ENCODE measurements at places on chromosomes 12 and 14.

DNA sequence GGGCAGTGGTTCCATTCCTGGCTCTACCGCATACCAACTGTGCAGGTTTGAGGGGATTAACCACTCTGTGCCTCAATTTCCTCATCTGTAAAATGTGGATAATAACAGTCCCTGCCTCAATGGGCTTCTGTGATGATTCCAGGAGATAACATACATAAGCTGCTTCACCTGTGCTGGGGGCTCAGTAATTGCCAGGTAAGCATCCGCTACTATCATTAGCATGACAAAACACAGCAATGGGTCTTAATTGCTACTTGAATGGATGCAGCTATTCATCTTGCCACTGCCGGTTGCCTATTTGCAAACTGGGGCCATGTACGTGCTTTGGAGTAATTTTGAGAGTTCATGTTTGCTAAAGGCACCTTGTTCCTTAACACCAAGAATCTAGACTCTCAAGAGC, 132.6 kb downstream of the TMEM132D start:
- no peak for DNase-seq

GRCh38 chr14:102826161-102826560, 48.9 kb downstream of the TRAF3 start:
- no peak for DNase-seq

DNA sequence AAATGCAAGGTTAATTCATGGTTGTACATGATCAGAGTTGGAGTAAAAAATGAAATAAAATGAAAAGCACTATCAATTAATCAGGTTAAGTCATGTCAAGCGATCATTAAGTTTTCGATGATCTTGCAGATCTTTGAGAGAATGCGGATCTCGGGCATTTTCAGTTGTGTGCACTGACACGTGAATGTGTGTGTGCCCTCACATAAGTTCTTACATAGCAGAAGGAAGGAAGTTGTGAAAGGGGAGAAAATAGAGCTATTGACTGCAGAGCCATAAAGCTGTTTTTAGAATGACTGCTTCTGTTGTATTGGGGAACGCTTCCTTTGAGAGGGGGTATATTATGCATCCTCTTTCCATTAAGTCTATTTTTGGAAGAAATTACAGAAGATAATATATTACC, 101.3 kb downstream of the HMGA2 start:
- no peak for DNase-seq

DNA sequence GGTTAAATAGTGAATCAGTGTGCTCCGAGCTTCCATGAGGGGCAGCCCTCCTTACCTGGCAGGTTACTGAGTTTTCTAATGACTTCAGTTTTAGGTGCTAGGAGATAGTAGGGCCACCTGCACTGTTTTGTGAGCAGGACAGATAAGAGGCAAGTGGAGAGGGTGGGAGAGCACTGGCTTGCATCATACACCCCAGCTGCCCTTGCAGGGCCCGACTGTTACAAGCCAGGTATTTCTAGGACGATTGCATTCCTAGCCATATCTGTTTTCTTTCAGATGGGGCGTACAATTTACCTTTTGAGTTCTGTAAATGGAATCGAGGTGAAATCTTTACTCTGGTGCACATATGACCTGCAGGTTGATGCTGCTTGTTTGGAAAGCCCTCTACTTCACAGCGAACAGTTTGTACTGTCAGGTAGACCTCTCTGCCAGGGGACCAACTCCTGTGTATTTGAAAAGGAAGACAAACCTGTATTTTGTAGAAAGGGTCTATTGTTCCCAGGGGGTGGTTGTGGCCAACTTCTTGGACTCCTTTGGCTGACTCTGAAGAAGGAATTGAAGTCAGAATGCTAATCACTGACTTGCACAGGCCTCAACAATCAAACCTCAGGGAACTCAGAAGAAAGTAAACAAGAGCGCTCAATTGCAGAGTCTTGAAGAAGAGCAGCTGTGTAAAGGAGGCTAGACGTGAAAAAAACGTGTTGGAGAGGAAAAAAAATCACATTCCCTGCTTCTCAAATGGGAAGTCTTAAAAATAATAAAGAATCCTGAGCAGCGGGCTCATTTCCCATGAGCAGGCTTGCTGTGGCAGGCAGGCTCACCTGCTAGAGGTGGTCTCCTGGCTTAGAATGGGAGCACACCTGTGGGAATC, 57.3 kb downstream of the ETV6 start:
- DNase-seq, result no peak

DNA sequence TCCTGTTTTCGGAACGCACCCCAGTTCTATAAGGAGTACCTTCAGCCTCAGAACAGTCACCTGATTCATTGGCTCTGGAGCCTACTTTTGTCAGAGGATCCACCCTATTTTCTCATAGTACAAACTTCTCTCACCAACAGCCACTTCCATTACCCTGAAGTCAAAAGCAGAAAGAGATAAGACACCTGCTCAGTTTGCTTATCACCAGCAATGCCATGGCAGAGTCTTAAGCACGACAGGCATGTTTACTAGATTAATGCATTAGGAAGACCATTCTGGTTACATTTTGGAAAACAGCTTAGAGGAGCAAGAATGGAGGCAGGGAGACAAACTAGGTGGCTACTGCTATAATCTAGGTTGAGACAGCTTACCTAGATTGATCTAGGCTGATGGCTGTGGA, 67.7 kb downstream of the GXYLT1 start:
- DNase-seq, result no peak

DNA sequence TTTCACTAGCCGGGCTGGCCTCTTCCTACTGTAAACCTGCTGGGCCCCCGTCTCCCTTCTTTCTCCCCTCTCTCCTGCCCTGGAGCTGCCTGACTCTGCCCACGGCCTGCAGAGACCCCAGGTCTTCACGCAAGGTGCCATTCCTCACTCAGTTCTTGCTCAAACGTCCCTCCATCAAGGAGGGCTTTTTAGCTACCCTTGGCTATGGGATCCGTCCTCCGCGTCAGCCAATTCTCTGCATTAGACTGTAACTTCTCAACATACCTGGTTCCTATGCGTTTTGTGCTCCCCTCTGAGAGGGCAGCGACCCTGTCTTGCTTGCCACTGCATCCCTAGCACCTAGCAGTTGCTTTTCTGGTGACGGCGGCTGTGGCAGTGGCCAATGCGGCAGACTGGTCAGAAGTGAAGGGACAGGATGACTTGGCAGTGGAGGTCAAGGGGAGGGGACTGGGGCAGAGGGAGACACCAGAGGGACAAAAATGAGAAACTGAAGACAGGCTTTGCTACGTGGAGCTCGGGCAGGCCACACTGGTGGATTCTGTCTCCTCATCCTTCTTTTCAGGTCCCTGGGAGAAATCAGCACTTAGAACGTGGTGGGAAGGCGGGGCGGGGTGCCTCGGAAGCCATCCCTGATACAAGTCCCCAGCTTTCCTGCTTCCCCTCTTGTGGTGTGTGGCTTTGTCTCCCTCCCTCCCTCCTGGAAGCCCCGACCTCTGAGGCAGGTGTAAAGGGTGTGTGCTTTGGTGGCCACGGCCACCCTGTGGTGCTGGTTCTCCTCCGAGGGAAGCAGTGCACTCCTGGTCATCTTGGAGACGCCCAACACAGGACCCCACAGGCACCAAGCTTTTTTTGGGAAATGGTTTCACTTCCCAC, 1.8 kb downstream of the B3GNT4 start:
- no peak for DNase-seq

DNA sequence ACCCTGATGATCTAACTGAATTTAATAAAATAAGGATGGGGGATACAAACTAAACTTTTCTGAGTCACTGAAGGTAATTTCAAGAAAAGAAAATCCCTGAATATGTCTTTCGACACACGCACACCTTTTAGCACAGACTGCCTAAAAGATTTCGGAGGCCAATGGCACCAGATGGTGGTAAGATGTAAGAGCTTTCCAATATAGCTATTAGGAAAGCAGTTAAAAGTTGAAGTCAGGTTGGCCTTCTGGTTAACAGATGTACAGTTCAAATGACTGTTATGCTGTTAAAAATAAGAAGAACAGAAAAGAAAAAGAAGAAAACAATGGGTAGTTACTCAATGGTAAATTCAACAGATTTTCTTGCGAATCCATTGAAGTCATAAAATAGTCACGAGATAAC, 80.7 kb upstream of the KRR1 start:
- no peak for DNase-seq

GRCh38 chr12:78951803-78952551, 87.4 kb downstream of the SYT1 start:
- no peak for DNase-seq

DNA sequence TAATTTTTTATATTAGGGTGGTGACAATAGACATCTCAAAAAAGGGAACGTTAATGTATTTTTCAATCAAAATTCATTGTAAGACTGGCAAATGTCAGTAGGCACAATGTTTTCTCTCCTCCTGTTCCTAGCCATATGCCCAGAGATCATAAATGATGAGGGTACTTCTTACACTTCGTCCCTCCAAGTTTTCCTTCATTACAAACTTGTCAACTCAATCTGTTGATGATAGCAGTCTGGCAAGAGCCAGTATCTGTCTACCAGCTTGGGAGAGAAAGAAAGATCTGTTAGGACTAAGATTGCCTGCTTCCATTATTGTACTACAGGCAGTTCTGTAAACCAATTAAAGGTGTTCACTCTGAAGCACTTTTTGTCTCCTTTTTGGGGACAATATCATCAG, 130.9 kb upstream of the DAAM1 start:
- no peak for DNase-seq

GRCh38 chr14:90611936-90612335, 204.3 kb downstream of the TTC7B start:
- no peak for DNase-seq

DNA sequence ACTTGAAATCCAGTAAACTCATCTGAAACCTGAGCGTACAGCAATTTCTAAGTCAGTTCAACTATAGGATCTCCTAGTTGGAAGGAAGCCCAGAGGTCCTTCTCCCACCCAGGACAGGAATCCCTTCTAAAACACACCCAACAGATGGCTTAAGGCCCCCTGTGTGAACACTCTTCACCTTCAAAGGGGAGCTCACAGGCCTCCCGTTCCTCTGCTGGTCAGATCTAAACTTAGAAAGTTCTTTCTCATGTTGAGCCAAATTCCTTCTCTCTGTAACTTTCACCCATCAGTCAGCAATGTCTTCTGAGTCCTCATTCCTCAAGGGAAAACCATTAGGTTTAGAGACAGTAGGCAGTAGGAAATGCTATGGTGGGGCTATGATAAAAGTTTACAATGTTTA, 355.2 kb downstream of the PCNX1 start:
- DNase-seq, result no peak

DNA sequence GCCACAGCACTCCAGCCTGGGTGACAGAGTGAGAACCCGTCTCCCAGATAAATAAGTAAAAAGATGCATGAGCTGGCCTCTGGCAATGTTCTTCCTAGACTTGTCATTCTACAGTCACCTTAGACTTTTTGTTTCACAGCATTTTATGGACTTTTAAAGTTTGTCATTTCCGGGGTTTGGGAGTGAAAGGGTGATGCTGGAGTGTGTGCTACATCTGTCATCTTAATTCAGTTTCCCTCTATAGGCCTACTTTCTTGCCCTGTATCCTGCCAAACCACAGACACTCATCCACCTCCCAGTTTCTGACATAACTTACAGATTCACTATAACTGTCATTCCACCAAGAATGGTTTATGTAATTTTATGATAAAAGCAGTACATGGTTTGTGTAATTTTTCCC, 166.7 kb upstream of the PARP11 start:
- no peak for DNase-seq

GRCh38 chr12:89861086-89861485, 152.4 kb upstream of the ATP2B1 start:
- DNase-seq, result no peak

- DNase-seq, result no peak
Observed at GRCh38 chr12:4802841-4803240, 82.6 kb downstream of the GALNT8 start.

DNA sequence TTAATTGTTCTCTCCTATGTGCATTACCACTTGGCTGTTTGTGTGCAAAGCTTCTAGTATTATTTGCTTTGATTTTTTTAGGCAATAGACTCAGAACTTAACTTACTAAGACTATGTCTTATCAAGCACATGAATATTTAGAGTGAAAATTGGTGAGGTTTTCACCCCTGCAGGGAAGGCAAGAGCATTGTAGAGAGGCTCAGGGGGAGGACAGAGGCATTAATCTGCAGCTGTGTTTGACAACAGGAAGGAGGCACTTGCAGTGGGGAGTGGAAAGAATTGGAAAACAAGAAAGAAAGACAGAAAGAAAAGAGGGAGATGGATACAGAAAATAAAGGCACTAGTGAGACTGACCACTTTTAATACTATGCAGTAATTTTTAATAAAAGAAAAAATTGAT, 431.6 kb downstream of the PDZRN4 start:
- no peak for DNase-seq

DNA sequence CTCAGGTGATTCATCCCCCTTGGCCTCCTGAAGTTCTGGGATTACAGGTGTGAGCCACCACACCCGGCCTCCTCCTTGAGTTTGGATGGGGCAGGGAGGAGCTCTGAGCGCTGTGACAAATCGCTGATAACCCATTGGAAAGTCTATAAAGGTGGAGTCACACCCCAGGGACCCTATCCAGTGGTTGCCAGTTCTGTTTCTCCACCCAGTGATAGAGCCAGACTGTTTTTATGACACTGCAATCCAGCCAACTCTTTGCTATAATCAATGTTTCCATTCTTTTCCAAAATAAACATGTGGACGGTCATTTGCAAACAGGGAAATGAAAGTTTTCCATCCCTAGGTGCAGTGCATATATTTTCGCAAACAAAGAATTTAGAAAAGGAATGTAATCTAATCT, 142.0 kb upstream of the PELI2 start:
- DNase-seq, result no peak

- DNase-seq, result no peak
Observed at GRCh38 chr12:46985816-46986215, 93.6 kb upstream of the PCED1B start.

- no peak for DNase-seq
Observed at GRCh38 chr14:78593949-78594348, 423.8 kb downstream of the NRXN3 start.

DNA sequence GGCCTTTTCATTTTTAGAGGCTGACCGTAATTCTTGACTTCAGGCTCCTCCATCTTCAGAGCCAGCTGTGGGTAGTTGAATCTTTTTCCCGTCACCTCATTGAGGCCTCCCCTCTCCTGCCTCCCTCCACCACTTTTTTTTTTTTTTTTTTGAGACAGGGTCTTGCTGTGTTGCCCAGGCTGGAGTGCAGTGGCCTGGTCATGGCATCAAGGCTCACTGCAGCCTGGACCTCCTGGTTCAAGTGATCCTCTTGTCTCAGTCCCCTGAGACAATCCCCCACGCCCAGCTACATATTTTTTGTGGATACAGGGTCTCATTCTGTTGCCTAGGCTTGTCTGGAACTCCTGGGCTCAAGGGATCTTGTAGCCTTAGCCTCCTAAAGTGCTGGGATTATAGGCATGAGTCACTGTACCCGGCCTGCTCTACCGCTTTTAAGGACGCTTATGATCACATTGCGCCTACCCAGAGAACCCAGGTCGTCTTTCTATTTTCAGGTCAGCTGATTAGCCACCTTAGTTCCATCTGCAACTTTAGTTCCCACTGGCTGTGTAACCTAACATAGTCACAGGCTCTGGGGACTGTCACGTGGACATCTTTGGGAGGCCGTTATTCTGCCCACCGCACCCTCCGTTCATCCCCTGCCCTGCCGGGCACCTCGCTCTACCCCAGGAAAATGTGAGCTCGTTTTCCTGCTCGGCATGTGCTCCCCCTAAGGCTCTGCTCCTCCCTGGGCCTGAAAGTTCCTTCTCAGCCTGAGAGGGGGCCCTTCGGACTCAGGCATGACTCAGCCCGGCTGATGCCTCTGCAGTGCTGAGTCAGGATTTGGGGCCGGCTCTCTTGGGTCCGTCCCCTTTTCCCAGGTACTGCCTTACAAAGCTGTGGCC, 13.4 kb downstream of the TNFAIP2 start:
- no peak for DNase-seq
